ENCODE measurements at places on chromosomes 7 and 10. TPM values are rescaled to one million over a fixed set of nuclear protein-coding genes. Genes with fewer than 3 reads are reported as not detected.

DNA sequence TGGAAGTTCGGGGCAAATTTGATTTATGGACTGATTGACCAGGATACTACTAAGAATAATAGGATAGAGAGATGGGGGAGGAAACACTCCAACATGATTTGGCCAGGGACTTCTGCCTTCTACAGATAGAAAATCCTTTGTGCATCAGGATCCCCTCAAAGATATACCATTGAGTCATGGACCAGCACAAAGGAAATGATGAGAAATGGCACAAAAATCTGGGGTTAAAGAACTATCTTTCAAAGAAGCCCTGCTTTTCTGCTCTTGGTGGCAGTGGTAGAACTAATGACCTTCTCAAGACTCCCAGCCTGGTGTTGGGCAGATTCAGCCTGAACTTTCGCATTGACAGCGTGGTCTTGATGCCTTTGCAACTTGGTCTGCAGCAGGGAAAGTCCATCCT is 27.6 kb upstream of the LAMB1 start:
- DNase-seq: no peak

DNA sequence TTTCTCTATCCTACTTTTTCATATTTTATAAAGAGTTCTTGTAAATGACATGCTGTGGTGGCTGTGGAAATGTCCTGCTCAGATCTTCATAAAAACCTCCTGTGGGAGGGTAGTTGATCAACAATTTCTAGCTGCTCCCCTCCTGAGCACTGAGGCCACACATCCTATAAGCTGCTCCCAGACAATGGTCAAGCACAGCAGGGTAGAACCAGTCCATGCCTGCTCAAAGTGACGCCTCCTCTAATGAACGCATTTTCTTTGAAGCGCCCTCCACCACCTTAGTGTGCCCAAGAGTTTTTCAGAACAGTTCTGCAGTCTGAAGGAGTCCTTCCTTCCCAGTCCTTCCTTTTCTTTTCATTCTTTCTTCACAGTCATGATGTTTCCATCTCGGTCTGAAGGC is 298.6 kb upstream of the CACNA2D1 start:
- no peak for DNase-seq

GRCh38 chr7:108596560-108596959 is 26.9 kb downstream of the DNAJB9 start:
- DNase-seq: no peak

DNA sequence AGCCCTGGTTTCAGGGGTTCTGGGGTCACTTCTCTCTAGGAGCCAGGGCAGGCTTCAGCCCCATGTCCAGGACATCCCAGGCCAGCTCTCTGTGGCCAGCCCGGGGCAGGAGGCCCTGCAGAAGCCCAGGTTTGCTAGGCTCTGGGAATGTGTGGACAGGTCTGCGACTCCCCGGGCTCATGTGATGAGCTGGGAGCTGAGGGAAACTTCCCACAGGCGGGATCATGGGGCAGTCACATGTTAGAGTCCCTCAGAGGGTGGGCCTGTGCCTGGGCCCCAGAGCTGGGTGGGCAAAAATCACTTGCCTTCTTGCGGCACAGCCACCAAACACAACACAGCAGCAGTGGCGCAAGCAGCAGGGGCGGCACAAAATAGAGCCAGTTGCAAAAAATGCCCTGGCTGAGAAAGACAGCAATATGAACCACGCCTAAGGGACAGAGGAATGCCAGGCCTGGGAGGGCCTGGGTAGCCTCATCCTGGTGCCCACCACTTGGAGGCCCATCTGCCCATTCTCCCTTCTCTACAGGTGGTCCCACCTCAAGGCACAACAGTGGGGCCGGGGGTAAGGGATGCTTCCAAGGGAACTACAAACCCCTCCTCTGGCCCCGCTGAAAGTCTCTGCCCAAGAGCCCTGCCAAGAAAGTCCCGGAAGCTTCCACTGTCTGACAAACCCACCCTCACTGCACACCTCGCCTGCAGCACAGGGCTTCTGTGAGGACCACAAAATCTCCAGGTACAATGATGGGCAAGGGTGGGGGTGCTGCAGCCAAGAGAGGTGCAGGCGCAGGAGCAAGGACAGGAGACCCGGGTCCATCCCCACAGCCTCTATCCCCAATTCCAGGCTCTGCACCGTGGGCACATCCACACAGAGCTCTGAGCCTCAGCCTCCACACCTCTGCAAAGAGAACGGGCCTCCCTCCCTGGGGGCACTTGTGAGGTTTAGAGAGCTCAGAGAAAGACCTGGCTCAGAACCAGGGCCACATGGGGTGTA is 34.6 kb upstream of the ANTXRL start:
- no peak for DNase-seq

GRCh38 chr7:70595370-70595754 is 536.6 kb upstream of the GALNT17 start:
- DNase-seq: no peak

DNA sequence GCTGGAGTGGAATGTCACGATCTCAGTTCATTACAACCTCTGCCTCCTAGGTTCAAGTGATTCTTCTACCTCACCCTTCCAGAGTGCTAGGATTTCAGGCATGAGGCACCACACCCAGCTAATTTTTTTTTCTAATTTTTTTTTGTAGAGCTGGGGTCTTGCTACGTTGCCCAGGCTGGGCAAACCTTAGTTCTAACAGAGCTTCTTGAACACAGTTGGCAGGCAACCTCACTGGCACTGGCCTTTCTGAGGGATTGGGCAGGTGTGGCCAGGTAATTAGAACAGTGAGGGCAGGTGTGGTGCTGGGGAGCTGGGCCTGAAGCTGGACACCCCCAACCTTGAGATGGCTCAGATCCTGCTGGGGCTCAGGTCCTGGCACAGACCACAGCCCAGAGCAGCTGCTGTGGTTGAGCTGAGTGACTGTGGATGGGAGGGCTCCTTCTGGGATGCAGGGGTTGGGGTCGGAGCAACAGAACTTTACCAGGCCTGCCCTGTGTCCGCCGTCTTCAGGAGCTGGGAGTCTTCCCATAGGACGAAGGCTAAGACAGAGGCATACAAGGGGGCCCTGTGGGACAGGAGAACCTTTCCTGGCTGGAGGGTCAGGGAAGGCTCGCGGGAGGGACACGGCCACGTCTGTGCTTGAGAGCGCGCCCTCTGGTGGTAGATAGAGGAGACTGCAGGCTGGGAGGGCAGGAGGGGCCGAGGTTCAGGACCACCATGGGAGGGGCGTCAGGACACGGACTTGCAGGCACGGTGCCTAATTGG is 48.2 kb downstream of the COL26A1 start:
- DNase-seq: no peak

- DNase-seq: no peak
These were observed 405.2 kb upstream of the NPVF start for GRCh38 chr7:25633426-25634036.

DNA sequence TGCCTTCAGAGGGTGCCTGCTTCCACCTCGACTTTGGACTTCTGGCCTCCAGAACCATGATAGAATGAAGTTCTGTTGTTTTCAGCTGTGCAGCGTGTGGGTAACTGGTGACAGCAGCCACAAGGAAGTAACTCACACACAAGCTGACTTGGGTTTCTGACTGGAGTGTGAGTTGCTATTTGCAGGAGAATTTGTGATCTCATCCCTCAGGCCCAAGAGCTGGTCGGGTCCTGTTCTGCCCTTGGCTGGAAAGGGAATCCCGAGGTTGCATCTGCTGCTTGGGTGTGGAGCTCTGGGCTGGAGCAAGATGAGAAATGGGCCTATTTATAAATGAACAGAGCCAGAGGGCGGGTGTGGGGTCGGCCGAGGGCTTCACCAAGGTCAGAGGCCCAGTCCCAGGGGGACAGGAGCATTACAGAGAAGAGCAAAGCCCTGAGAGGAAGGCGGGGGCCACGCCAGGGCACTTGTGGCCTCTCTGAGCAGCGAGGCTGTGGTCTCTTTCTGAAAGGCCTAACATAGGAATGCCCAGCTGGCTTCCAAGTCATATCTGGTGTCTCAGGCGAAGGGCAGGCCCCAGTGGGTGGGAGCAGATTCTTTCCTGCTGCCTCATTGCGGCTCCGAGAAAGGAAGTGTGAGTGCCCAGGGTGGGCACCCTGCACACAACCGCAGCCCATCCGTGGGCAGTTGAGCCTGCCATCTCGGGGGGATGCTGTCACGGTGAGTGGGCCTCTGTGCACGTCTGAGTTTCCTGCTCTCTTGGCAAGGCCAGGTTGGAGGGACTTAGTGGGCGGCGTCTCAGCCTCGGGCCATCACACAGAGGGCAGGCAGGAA is 26.5 kb upstream of the C10orf71 start:
- DNase-seq: no peak

DNA sequence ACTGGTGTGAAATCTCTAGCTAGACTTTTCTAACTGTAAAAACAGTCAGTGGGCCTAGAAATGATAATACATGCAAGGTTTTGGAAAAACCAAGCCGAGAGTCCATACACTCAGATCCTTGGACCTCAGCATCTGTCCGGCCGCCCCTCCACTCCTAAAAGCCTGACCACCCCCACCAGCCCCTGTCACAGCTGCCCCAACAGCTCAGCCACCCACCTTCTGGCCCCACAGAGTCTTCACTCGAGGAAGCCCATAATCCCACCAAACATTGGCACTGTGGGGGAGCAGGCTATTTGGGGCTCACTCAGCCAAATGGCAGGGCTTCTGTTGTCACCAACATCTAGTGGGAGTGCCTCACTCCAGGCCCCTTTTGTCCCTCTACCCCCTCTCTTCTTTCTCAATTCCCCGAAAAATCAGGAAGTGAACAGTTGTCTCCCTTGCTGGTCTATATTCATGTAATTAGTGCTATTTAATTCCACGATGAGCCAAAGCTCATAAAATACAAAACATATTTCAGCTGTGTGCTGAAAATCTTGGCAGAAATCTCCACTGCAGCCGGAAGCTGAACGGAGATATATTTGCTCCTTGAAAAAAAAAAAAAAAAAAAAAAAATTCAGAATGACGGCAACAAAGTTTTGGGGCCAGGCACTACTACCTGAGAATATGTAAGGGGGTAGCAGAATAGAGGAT is 55.5 kb downstream of the PLXNA4 start:
- no peak for DNase-seq

- no peak for DNase-seq
These were observed 23.9 kb downstream of the OPALIN start for GRCh38 chr10:96334616-96335526.

- peak; percentile 51 for DNase-seq
These were observed 38.5 kb downstream of the MTURN start for GRCh38 chr7:30173058-30173897.

GRCh38 chr7:139111811-139112301 is 2.3 kb upstream of the ZC3HAV1 start:
- no peak for DNase-seq

GRCh38 chr10:114912470-114912859 is 25.5 kb upstream of the TRUB1 start:
- DNase-seq: no peak

DNA sequence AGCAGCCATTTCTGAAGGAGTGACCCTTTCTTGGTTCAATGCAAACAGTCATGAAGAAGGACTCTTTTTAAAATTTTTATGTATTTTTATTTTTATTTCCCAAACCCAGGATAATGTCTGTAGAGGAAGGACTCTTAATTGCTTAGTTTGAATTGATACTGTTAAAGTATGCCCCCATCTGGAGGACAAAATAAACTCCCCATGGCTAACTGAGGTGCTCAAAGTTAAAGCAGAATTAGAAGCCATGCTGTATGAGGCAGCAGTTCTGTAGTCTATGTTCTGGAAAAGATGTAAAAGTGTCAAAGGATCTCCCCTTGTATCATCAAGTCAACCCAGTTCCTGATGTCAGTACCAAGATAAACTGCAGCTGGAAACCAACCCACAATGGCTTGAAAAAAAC is 617.9 kb upstream of the GRM3 start:
- DNase-seq: no peak

GRCh38 chr10:5775685-5776084 is 37.5 kb downstream of the GDI2 start:
- no peak for DNase-seq

- DNase-seq: no peak
These were observed 105.7 kb downstream of the RPS24 start for GRCh38 chr10:78139341-78139740.

- peak; percentile 10 for DNase-seq
These were observed 10.7 kb downstream of the HIP1 start for GRCh38 chr7:75727881-75728593.

DNA sequence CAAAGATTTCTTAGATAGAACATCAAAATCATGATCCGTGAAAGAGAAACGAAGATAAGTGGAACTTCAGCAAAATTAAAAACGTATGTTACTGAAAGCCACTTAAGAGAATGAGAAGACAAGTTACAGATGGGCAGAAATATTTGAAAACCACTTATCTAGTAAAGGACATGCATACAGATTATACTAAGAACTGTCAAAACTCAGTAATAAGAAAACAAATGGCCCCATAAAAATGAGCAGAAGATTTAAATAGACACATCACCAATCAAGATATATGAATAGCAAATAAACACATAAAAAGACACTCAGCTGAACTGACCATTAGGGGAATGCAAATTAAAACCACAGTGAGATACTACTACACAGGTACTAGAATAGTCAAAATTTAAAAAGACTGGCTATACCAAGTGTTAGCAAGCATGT is 343.7 kb downstream of the PTEN start:
- no peak for DNase-seq

- no peak for DNase-seq
These were observed 130.2 kb upstream of the ADAM12 start for GRCh38 chr10:126518218-126519080.

DNA sequence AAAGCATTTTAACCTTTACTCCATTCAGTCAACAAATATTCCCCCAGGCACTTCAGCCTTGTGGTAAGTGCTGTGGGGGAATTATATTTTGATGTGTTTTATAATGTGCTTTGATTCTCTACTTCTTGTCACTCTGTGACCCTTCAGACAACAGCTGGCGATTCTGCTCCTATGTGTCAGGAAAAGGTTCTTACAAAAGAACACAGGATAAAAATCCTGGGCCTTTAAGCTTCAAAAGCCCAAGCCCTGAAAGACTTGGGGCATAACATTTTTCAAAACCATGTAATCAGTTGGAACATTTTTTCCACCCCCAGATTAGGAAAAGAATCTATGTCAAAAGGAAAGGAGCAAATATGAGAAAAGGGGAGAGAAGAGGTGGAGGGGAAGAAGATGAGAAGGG is 37.8 kb upstream of the LRRC17 start:
- no peak for DNase-seq

Gene CDC14C
- not detected for total RNA-seq

Gene LRRD1
- not detected for total RNA-seq

Gene PLEKHS1
- not detected for total RNA-seq

Gene ASAH2
- total RNA-seq: 0.29 TPM

Gene HSPB1
- total RNA-seq: 138 TPM

Gene TDRD1
- total RNA-seq: not detected

Gene RARRES2
- total RNA-seq: 0.38 TPM

Gene CLCN1
- total RNA-seq: not detected

Gene SEMA3A
- 6.8 TPM for total RNA-seq

Gene ANK3
- 14.8 TPM for total RNA-seq

Gene ACTR1A
- total RNA-seq: 165 TPM

Gene VIPR2
- not detected for total RNA-seq

All from kidney epithelial cell (primary cell).